ENCODE measurements at places on chromosomes 12 and 14. TPM values are rescaled to one million over a fixed set of nuclear protein-coding genes. Genes with fewer than 3 reads are reported as not detected.
A peak's percentile ranks its signal among the peaks of the same experiment; 100 is the strongest.

SRRM4 gene
- not detected for total RNA-seq

DNA sequence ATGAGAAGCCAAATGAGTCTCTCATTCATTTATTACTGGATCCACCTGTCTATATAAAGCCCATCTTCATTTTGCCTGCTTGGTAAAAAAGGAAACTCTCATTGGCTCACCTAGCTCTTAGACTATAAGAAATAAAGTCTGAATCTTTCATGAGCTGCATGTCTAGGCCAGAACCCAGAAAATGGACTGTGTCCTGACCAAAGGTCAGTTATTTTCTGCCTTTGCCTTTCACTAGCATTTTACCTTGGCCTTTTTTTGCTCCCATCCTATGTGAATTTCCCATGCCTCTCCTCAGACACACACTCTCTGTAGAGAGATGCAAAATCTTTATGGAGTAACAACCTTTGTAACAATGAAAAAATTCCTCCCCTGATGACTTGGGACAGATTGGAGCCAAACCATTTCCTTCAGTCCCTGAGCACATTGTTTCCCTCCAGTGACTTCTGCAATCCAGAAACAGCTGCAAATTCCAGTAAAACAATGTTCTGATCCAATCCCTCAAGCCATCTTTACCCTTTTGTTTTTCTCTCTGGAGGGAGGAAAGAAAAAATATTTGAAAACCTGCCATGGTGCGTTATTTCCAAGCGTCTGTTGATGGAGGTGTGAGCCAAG is 33.6 kb upstream of the MAP3K9 start:
- no peak for DNase-seq

GRCh38 chr12:153080-153746 is 60.7 kb downstream of the SLC6A12 start:
- DNase-seq, result peak; percentile 54

DNA sequence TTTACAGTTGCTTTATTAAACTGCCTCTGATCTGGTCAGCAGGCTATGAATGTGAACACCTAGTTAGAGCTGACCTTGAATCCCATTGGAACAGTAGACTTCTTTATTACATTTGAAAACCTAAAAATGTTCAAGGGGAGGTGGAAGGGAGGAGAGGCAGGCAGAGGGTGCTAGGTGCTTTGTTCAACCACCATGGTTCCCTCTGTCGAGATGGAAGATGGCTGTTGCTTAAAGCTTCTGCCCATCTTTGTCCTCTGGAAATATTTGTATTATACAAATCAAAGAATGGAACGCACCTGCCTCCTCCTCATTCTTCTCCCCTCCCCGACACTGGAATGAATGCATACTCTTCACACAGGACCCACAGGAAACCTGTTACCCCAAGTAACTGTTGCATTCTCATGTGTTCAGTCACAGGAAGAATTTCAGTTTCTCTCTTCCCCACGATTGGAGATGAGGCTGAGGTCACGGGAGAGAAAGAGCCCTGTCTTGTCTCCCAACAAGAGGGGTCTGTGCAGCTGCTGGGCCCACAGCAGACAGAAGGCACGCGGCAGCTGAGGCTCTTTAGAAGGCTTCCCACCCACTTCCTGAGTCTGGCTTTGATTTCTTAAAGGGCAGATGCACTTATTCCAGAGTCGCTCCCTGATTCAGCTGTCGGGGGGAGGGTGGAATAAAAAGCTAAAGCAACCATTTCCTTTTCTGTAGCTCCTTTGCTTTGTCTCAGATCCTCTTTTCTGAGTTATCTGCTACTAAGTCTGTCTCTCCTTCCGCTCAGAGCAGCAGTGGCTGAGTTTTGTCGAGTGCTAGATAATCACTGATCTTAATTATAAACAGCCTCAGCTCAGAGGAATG is 217.9 kb upstream of the BTG1 start:
- peak; percentile 4 for DNase-seq
